Heart left ventricle (tissue), 16 donors: ENCODE measurements at places on chromosomes 2 and 18. TPM values are rescaled to one million over a fixed set of nuclear protein-coding genes. Genes with fewer than 3 reads are reported as not detected.

Gene ALPP
- total RNA-seq = not detected

Gene PSMA8
- total RNA-seq = not detected

Gene MLPH
- 40.1 TPM for total RNA-seq

Gene MARCHF4
- not detected for total RNA-seq

Gene B4GALT6
- total RNA-seq = 7.8 TPM

Gene HOXD8
- total RNA-seq = 0.50 TPM

Gene SAG
- not detected for total RNA-seq

Gene NEDD4L
- 64.1 TPM for total RNA-seq

Gene STARD6
- total RNA-seq = not detected

Gene BMP10
- not detected for total RNA-seq

DNA sequence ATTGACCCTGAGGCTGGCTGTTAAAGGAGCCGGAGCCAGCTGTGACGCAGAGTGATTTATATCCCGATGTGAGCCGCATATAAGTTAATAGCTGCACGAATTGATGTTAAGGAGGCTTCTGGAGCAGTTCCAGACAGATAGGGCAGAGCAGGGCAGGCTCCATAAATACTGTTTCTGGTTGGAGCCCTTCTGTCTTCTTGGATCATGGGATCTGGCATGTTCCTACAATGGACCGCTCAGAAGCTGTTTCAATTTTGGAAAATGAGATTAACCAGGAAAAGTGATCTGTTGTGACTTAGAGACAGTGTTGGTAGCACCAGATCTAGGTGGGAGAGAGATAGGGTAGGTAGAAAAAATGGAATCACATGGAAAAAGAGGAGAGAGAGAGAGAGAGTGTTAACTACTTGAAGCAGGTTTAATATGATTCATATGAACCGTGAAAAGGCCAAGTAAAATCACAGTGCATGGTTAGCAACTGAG is 4.8 kb upstream of the IGFBP5 start:
- no peak for DNase-seq

DNA sequence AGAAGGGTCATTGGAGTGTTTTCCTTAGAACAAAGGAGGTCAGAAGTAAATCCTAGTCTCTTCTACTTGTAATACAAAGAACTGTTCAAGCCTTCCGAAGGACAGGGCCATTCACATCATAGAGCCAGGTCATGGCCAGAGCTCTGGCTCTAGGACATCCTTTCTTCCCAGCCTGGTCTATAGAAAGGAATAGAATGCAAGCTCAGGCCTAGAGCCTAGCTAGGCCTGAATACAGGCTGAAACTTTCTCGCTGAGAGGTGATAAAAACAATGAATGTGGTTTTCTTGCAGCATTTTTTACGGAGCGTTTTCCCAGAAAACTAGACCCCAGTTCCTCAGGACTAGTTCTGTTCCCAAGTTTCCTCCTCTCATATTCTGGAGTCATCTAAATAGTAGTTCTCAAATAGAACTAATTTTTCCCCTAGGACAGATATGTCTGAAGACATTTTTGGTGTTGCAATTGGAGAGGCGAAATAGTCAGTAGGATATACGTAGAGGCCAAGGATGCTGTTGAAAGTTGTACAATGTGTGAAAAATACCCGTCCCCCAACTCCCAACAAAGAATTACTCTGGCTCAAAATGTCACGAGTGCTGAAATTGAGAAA is 6.8 kb downstream of the UGT1A6 start:
- no peak for DNase-seq

DNA sequence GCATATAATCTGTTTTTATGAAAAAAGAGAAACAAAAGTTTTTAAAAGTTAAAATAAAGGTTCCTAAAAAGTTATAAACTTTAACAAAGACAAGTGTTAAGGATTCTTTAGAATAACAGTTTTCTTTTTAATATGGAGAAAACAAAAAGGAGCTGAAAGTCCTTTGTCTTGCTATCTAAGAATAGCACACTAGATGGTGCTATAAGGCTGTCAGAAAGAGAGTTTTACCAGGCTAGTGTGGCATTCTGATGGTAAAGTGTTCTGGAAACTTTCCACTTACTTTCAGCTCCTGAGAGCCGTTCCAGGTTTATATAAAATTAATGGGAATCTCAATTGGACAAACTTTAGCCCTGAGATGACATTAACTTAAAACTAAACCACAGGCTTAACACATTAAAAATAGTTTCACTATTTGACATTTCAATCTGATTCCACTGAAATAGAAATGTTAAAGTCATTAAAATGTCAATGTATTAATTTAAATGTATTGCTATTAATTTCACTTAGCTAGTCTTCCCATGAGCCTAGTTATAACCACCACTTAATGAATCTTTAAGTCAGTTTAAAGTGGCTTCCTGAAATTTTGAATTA is 3.7 kb downstream of the FBXO48 start:
- DNase-seq = no peak

DNA sequence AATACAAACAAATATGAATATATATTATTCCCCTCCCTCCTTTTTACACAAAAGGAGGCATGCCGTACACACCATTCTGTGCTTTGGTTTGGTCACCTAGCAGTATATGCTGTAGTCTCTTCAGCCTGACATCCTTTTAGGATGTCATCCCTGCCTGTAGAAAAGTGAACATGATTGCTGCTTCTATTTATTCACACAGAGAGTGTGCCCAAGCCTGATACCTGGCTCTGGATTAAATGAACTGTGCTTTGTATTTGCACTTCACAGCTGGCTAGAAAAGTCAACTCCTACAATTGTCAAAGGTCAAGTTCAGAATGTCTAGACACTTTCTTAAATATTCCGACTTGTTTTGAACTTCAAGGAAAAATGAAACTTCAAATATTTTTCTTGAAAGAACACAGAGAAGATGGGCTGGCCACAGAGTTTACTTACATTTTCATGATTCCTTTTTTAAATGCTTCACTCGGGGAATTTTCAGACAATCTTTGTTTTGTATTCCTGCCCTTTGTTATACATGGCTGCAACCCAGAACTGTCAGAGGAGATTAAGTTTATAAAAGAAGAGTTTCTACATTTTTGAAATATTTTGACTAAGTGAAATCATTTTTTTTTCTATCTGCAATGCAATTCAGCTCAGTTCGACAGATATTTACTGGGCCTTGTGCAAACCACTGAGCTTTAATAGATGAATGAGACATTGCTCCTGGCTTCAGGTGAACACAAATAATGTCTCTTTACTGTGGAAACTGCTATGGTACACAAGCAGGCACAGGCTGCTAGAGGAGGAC is 33.5 kb downstream of the DAPL1 start:
- no peak for DNase-seq

GRCh38 chr2:20781656-20782265 is 41.1 kb downstream of the LDAH start:
- DNase-seq = no peak

DNA sequence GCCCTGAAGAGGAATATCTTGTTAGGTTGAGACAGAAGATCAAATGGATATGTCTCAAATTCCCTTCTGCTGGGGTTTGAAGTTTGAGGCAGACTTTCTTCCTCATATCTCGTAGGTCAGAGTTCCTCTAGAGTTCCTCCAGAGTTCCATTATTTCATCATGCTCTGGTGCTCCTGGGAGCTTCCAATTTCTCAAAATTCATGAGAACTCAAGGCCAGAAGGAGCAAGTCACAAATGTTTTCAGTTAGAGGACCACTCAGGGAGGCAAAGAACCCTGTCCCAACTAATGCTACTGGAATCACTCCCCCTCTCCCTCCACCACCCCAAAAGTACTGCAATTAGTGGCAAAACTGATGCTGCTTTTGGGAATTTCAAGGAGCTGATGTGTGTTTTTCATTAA is 115.7 kb upstream of the RBMS1 start:
- no peak for DNase-seq

DNA sequence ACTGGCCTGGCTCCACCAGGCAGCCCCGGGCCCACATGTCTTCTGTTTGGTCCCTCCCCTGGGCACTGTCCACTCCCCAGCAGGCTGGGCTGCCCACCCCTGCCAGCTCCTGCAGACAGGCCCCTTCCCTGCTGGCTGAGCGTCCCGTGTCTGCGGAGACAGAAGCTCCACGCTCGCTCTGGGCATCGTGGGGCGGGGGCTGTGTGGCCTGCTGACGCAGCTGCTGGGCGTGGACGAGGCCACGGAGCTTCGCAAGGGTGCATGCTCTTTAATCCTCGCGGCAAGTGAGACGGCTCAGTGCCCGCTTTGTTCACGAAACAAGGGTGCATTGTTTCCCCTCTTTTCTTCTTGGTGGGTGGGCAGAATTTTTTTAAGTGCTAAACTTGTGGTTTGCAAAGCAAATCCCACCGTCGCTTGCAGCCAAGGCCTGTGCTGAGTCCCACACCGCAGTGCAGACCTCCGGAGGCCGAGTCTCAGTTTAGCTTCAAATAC is 132.8 kb upstream of the CTDP1 start:
- DNase-seq = no peak

DNA sequence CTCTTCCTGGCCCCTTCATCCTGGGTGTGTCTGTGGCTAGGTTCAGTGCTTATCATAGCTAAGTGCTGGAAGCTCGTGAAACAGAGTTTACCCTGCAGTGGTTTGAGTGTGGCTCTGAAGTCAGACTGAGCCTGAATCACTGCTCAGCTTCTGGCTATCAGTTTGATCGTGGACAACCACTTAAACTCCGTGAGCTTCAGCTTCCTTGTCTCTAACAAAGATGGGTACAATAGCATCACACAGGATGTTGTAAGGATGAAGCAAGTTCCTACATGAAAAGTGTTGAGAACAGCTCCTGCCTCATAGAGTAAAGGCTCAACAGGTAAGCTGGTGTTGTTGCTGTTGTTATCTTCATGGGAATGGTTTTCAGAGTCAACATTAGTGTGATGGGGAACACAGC is 210.3 kb downstream of the CLIP4 start:
- DNase-seq = no peak

DNA sequence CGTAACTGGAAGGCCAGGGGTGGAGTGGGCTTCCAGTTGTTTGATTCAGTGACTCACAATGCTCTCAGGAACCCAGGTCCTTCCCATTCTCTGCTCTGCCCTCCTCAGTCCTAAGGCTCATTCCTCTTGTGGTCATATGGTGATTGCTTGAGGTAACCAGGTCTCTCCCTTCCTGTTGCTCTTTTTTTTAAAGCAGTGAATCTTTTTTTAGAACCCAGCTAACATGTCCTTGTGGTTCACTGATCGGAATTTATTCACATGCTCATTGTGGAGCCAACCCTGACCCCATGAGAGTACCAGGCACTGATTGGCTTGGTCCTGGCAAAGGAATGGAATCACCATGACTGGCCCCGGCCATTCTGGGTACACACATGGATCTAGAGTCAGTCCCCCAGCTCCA is 7.4 kb downstream of the THNSL2 start:
- DNase-seq = no peak

GRCh38 chr18:10841203-10841602 is 308.2 kb downstream of the PIEZO2 start:
- no peak for DNase-seq

GRCh38 chr18:60898111-60898510 is 435.1 kb upstream of the CDH20 start:
- DNase-seq = no peak

- DNase-seq = no peak
Observed at GRCh38 chr18:79644666-79645057, 34.9 kb upstream of the CTDP1 start.

DNA sequence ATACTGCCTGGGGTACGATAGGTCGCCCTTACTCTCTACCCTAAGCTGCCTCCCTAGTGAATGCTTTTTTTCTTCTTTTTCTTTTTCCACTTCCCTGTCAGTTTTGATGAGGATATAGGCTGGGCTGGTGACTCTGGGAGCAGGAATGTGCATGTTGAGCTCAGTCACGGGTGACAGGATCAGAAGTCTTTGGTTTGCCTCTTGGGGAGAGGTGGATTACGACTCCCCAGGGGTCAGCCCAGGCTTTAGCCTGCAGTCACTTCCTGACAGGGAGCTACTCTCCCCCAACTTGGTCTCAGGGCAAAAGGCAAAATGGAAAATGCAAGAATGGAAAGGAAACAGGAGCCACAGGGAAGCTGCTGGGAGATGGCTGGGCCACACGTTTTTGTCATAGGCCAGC is 57.3 kb downstream of the THNSL2 start:
- no peak for DNase-seq

DNA sequence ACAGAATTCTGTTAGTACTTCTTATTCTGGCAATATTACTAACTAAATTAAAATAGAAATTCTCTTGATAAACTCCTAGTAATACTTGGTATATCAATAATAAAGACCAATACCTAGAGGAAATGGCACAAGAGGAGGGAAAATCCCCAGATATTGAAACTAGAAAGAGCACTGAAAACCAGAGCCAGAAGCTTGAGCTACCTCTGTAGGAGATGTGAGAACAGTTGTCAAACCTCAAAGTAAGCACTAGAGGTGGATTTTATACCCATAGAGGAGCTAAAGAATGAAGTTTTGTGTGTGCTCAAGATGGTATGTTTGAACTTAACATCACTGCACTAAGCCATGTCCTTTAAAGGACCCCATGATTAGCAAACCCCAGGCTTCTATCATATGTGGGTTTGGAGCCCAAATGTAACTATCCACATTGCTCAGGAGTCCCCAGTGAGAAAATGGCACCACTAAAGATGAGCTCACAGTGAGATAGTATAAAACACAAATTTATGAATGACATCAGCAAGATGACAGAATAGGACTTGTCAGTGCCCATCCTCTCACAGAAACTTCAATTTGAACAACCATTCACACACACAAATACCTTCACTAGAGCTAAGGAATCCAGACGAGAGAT is 122.1 kb downstream of the PKP4 start:
- DNase-seq = no peak

DNA sequence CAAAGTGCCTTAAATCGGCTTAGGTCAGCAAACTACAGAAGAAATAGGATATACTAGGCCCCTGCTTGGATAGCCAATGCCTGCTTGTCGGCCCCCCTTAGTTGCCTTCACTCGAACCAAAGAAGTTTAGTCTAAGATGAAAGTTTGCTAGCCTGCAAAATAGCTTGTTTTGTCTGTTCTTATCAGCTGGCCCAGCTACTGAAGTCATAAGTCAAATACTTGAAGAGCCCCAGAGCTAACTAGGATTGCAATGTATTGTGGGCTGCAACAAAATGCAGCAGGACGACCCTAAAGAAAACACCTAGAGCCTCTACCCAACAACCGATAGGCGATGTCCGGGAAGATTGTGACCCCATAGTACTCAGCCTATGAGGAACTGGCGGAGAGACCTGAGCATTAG is 183.5 kb upstream of the HS6ST1 start:
- no peak for DNase-seq

- no peak for DNase-seq
Observed at GRCh38 chr2:128024816-128025215, 3.0 kb downstream of the SAP130 start.

- no peak for DNase-seq
Observed at GRCh38 chr18:75360941-75361340, 66.6 kb downstream of the SMIM21 start.

GRCh38 chr2:8303322-8303832 is 378.5 kb upstream of the ID2 start:
- DNase-seq = peak; percentile 85

DNA sequence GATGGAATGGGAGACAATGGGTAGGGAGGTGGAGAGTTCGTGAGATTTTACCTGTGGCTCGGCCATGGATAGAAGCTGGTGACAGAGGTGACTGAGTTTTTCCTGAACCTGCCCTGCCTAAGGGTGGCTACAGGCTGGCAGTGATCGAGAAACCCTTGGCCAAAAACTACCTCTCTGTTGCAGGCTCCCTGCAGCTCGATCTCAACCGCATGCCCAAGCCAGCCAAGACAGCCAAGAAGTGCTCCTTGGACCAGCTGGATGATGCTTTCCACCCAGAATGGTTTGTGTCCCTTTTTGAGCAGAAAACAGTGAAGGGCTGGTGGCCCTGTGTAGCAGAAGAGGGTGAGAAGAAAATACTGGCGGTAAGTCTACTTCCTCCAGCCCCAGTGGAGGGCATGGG is 225.5 kb downstream of the DYSF start:
- DNase-seq = no peak
